ENCODE measurements at places on chromosomes 12 and 14.

- DNase-seq = no peak
Measured at GRCh38 chr12:64808110-64808509, 16.3 kb upstream of the TBC1D30 start.

DNA sequence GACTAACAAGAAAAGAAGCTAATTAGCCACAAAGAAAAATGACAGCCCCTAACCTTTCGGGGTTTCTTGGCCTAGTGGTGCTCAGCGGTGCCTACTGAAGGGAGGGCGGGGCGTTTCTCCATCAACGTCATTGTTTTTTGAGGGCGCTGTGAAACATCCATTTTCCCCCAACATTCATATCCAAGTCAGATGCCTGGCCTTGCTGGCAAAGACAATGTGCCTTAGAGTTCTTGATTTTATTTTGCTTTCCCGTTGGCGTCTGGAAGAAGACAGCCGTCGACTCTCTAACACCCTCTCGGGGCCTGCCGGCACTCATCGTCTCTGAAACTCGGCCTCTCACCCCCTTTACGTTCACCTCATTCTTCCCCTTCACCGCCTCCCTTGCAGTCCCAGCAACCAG, 154.5 kb downstream of the PHETA1 start:
- no peak for DNase-seq

GRCh38 chr12:14589169-14590004, 21.7 kb upstream of the PLBD1 start:
- DNase-seq = no peak

GRCh38 chr12:111201036-111201435, 167.9 kb downstream of the PHETA1 start:
- DNase-seq = peak; percentile 4

GRCh38 chr14:75565056-75565455, 13.4 kb upstream of the FLVCR2 start:
- no peak for DNase-seq

DNA sequence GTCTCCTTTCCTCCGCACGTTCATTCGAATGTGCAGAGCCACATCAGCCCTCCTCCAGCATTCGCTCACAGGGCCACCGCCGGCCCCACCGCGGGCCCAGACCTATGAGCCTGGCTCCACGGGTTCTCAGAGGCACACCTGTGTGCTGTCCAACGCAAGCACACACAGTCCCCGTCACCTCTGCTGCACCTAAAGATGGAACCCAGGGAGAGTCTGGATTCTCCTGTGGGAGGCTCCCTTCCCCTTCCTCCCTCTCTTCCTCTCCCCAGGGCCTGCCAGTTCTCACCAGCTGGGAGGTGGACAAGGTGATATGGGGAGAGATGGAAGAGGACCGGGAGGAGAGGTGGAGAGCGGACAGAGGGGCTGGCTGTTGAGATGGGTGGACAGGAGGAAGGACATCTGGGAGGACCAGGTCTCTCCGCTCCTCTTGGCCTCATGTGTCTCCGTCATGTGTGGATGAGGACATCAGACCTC, 4.9 kb upstream of the AQP6 start:
- no peak for DNase-seq

DNA sequence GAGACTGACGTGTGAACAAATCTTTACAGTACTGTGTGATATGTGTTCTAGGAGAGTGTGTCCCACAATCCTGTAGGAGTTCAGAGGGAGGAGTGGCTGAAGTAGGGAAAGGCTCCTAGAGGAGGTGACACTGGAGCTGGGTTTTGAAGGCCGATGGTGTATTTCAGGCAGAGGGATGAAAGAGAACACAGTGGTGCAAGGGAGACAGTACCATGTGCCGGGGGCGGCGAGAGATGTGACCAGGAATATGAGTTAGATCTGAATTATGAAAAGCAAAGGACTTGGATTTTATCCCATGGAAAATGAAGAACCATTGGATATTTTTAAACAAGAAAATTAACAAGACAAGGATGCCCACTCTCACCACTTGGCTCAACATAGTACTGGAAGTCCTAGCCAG, 77.0 kb upstream of the ESRRB start:
- no peak for DNase-seq

DNA sequence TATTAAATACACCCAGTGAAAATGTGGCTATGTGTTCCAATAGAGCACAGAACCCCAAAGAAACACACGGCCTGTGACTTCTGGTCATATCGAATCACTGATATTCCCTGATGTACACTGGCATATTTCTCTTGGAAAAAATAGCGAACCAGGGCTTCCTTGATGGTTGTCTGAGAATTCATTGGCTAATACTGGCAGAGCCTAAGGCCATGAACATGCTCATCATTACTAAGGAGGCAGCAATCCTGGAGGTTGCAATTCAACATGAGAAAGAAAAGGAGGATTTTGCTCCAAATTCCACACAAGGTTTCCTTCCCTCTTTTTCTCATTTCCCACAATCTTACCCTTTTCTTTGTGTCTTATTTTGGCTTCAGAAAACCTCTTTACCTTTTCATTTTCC, 212.9 kb upstream of the HMGA2 start:
- peak; percentile 14 for DNase-seq

All from MCF 10A (cell line).